ENCODE measurements at places on chromosomes 13 and 19.

- DNase-seq, result peak; percentile 35
Measured at GRCh38 chr19:55113570-55114039, 3.8 kb downstream of the PPP1R12C start.

GRCh38 chr13:113781571-113781970 lies 22.5 kb downstream of the TMEM255B start:
- DNase-seq, result no peak

DNA sequence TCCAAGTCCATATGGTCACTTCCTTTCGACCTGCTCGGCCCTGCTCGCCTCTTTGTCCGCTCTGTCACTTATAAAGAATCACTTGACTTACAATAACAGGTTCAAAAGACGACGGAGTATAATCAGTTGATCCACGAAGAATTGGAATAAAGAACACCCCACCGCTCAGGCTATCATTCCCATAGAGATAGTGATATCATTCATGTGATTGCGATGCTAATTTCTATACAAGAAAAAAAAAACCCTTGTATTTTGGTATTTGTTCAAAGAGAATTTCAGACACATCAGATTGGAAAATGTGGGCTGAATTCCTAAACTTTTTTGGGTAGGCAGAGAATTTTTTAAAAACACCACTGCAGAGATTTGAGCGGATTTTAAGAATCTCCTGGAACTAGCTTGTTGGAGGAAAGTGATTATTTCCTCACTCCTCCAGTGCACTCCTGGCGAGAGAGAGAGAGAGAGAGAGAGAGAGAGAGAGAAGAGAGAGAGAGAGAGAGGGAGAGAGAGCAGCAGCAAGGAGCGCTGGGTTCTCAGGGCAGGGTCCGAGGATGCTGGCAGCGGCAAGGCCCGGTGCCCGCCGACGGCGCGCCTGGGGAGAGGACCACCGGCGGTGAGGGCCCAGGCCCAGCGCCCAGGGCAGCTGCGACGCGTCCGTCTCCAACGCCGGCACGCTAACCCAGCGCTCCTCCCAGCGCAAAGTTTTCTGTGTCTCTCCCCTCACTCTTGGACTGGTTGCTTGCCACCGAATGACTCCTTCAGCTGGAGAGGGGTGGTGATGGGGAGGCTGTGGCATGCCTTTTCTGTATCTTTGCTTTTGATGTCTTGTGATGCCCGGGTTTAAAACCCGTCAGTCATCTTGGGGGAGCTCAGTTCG lies 149.0 kb upstream of the ZNF536 start:
- DNase-seq, result no peak

DNA sequence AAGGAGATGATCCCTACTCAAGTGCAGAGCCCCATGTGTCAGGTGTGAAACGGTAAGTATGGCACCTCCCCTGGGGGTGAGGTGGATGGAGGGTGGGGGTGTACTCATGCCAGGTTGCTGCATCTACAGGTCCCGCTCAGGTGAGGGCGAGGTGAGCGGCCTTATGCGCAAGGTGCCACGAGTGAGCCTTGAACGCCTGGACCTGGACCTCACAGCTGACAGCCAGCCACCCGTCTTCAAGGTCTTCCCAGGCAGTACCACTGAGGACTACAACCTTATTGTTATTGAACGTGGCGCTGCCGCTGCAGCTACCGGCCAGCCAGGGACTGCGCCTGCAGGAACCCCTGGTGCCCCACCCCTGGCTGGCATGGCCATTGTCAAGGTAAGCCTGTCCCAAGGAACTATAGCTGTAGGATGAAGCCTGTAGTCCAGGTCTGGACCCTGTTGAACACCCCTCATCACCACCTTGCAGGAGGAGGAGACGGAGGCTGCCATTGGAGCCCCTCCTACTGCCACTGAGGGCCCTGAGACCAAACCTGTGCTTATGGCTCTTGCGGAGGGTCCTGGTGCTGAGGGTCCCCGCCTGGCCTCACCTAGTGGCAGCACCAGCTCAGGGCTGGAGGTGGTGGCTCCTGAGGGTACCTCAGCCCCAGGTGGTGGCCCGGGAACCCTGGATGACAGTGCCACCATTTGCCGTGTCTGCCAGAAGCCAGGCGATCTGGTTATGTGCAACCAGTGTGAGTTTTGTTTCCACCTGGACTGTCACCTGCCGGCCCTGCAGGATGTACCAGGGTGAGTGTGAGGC lies 5.2 kb downstream of the TRIM28 start:
- no peak for DNase-seq

GRCh38 chr13:38826182-38826813 lies 139.4 kb downstream of the FREM2 start:
- no peak for DNase-seq

- no peak for DNase-seq
Measured at GRCh38 chr13:48356750-48357149, 53.2 kb downstream of the RB1 start.

DNA sequence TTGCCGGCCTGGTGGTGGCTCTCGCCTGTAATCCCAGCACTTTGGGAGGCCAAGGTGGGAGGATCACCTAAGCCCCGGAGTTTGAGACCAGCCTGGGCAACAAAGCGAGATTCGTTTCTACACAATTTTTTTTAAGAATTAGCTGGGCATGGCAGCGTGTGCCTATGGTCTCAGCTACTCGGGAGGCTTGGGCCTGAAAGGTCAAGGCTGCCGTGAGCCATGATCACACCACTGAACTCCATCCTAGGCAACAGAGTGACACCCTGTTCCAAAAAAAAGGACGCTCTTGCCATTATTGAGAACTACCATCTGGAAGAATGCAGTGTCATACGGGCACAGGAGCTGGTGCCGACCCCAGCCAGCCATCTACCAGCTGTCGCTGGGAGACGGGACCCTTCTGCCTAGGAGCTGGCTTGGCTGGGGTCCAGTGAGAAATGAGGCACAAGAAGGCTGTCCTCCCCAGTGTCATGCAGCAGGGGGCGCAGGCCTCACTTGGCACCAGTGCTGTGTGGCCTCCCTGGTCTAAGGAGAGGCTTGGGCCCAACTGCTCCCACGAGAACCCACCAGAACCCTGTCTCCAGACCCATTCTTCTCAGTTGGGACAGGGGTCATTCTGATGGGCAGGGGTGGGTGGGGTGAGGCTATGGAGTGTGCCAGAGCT lies 12.2 kb upstream of the RELB start:
- no peak for DNase-seq
